ENCODE measurements at places on chromosomes 12 and 14.

DNA sequence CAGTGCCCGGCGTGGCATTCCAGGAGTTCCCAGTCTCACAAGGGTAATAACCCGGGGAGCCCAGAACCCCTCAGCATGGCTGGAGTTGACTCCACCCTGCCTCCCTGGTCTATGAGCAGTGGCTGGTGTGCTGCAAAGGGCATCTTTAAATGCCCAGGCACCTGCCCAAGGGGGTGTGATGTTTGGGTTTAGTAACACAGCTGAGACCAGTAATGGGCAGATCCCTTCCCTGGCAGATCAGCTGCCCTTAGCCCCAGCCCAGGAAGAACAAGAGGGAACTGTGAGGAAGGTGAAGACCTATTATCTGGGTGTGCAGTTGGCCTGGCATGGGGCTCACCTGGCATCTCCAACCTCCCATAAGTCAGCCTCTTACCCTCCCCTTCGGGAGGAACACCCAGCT lies 35.9 kb downstream of the RBM19 start:
- no peak for DNase-seq

DNA sequence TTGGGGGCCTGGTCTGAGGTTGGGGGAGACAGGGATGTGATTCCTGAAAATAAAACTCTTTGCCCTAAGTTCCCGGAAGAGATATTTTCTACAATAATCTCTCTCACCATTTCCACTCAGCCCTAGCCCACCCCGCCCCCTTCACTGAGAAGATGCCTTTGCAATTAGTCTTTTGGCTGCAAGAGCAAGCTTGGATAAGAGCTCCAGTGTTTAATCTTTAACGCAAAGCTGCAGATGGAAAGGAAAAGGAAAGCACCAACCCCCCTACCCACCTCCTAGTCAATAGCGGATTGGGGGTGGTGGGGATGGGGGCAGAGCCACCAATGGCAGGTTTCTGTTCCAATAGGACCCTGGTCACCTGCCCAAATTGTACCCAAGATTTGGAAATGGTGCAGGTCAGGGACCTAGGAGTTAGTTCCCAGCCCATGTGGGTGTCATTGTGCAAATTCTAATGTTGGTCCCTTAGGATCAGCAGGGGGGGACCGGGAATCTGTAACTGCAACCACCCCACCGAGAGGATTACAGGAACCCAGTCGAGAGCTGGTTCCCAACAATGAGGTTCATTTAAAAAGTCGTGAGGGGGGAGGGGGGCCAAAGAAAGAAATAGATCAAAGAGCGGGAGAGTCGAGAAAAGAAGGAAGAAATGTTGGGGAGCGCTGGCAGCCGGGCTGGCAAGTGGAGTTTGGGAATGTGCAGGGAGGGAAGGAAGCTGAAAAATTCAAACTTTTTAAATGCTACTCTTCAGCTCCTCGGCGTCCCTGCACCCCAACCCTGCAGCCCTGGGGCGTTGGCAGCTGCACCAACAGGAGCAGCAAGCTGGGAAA lies 1.6 kb downstream of the ZFP36L1 start:
- peak; percentile 11 for DNase-seq

DNA sequence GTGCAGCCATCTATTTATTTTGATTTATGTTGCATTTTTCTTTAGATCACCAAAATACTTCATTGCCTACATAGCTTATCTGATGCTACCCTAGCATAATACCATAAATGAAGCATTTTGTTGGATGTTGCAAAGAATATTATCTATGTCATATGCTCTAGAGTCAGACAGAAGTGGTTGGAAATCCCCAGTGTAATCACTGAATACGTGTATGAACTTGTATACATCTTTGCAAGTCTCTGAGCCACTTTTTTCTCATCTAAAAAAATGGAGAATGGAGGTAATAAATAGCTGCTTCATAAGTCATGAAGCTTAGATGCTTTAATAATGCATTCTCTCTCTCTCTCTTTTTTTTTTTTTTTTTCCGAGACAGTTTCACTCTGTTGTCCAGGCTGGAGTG lies 18.5 kb downstream of the EVL start:
- DNase-seq, result no peak

- peak; percentile 46 for DNase-seq
Measured at GRCh38 chr12:19234171-19234704, 104.7 kb downstream of the PLEKHA5 start.

- DNase-seq, result peak; percentile 30
Measured at GRCh38 chr12:68113644-68114043, 45.9 kb downstream of the IFNG start.

DNA sequence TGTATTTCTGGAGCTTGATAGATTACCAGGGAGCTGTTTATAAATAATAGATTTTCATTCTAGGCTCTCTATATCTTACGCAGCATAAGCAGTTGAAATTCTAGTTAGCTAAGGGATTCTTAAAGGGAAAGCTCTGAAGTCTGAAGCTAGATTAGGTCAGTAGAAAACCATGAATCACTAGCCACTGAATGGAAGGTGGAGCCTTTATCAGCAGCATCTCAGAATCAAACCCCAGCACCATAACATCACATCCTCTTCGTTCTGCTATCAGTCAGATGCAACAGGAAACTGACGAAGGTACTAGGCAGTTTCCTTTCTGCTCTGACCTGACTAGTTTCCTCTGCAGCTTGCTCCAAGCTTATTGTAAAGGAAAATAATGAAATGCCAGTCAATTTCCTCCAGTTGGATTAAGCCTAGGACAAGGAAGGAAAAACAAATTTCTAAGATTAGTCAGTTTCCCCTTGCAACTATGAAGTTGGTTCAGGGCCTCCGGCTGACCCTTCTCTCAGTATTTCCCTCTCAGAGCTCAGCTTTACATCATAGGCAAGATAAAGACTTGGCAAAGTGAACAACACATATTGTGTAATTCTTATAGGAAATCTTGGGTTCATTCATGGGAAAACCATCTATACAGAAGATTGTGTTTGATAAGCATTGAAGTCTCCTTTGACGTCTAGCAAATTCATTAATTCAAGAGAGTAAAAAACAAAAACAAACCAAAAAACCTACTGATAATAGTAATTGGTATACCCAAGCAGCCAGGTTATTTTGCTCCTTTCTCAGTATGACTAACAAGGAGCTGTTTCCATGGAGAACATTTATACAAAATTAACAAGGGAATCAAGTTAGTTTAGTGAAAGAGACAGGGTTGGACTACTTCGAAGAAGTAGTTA lies 43.4 kb upstream of the CFAP54 start:
- peak; percentile 84 for DNase-seq

DNA sequence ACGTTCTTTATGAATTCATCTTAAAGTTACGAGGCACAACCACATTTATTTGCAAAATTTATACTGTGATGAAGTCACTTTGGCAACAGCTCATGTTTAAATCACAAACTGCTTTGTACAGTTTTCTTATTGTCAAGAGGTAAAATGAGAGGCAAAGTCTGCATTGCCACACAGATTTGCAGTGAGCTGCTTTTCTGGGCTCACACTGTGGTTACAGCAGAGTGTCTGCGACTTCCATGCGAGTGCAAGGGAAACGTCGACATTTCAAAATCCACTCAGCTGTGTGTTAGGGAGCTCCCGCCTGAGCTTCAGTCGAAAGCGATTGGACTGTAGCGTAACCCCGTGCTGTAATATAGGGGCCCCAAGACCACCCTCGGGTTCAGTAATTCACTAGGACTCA lies 13.0 kb downstream of the MTA1 start:
- no peak for DNase-seq

GRCh38 chr12:47216150-47216677 lies 136.5 kb upstream of the AMIGO2 start:
- DNase-seq, result peak; percentile 48

- no peak for DNase-seq
Measured at GRCh38 chr14:98217530-98217929, 1054.5 kb downstream of the BCL11B start.

DNA sequence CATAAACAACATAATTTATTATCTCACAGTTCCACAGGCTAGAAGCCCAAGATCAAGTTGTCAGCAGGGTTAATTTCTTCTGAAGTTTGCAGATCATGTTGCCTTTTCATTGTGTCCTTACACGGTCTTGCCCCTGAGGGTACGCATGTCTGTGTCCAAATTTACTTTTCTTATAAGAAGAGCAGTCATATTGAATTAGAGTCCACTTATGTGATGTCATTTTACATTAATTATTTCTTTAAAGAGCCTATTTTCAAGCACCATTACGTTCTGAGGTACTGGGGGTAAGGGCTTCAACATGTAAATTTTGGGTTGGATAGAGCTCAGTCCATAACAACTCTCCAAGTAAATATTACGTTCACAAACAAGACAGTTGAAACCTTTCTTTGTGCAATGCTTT lies 236.6 kb upstream of the OR4E1 start:
- DNase-seq, result no peak

DNA sequence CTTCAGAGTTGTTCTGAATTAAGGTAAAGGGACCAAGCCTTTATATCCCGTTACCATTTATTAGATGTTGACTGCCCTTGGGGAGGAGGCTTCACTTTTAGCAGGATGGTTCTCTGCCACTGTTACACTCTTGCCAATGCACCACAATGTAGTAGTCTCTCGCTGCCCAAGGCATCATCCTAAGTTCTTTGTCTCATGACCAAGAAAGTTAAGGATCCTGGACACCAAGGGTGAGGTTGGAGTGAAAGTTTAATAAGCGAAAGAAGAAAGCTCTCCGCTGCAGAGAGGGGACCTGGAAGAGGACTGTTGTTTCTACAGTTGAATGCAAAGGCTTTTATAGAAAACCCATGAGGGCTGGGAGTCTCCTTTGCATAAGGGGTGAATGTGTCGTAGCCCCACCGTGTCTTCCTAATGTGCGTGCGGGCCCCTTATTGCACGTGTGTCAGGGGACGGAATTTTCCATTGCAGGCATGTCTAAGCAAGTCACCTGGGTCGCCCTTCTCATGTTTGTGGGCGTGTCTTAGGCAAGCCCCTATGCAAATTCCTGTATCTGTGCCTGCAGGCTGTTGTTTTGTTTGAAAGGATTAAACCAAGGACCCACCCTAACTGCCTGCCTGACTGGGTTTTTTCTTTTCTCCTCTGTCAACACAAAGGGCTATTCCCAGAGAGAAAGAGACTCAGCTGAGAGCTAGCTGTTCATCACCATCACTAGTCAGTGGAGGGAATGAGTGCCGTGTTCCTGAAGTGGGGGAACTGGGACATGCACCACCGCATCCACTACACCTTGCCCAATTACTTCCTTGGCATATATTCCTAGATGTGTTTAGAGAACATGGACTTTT lies 17.6 kb upstream of the RNASE1 start:
- DNase-seq, result peak; percentile 24

All from OCI-M1 (cell line).